ENCODE measurements at places on chromosomes 13 and 19. TPM values are rescaled to one million over a fixed set of nuclear protein-coding genes. Genes with fewer than 3 reads are reported as not detected.

SLC25A41 gene
- polyA plus RNA-seq: 0.03 TPM

ZNF549 gene
- 3.9 TPM for polyA plus RNA-seq

HDGFL2 gene
- 23.6 TPM for polyA plus RNA-seq

SRRM5 gene
- 0.06 TPM for polyA plus RNA-seq

HCN2 gene
- 0.49 TPM for polyA plus RNA-seq

PODNL1 gene
- polyA plus RNA-seq: 3.5 TPM

URAD gene
- not detected for polyA plus RNA-seq

ANGPTL8 gene
- not detected for polyA plus RNA-seq

GPC6 gene
- 24.9 TPM for polyA plus RNA-seq

ZNF599 gene
- polyA plus RNA-seq: 4.0 TPM

C19orf33 gene
- not detected for polyA plus RNA-seq

PRR22 gene
- polyA plus RNA-seq: 0.23 TPM

TUBA3C gene
- not detected for polyA plus RNA-seq

SIAH3 gene
- polyA plus RNA-seq: not detected

SLC44A2 gene
- 173 TPM for polyA plus RNA-seq

PTH2 gene
- not detected for polyA plus RNA-seq

CEACAM3 gene
- polyA plus RNA-seq: not detected

UHRF1 gene
- polyA plus RNA-seq: 15.0 TPM

PARP4 gene
- polyA plus RNA-seq: 57.3 TPM

TNFSF9 gene
- 0.40 TPM for polyA plus RNA-seq

TPTE2 gene
- polyA plus RNA-seq: not detected

RASGRP4 gene
- not detected for polyA plus RNA-seq

CCDC8 gene
- polyA plus RNA-seq: 1.9 TPM

GPR18 gene
- not detected for polyA plus RNA-seq

PDX1 gene
- polyA plus RNA-seq: not detected

CXCL17 gene
- not detected for polyA plus RNA-seq

SERTM1 gene
- polyA plus RNA-seq: not detected

YJEFN3 gene
- polyA plus RNA-seq: 0.62 TPM

NEK5 gene
- polyA plus RNA-seq: 0.03 TPM

ZNF285 gene
- polyA plus RNA-seq: 0.94 TPM

OLFM2 gene
- 11.6 TPM for polyA plus RNA-seq

TLE6 gene
- polyA plus RNA-seq: 0.24 TPM

CYP2B6 gene
- polyA plus RNA-seq: not detected

PRODH2 gene
- not detected for polyA plus RNA-seq

IL12RB1 gene
- polyA plus RNA-seq: 0.75 TPM

HTR2A gene
- 0.01 TPM for polyA plus RNA-seq

NXNL1 gene
- not detected for polyA plus RNA-seq

RFPL4AL1 gene
- polyA plus RNA-seq: not detected

SLC15A1 gene
- not detected for polyA plus RNA-seq

MAMSTR gene
- 1.8 TPM for polyA plus RNA-seq

CRX gene
- polyA plus RNA-seq: not detected

HS6ST3 gene
- polyA plus RNA-seq: not detected

SDHAF1 gene
- 6.4 TPM for polyA plus RNA-seq

Data from fibroblast of lung (primary cell).